ENCODE measurements at places on chromosomes 7 and 10.

DNA sequence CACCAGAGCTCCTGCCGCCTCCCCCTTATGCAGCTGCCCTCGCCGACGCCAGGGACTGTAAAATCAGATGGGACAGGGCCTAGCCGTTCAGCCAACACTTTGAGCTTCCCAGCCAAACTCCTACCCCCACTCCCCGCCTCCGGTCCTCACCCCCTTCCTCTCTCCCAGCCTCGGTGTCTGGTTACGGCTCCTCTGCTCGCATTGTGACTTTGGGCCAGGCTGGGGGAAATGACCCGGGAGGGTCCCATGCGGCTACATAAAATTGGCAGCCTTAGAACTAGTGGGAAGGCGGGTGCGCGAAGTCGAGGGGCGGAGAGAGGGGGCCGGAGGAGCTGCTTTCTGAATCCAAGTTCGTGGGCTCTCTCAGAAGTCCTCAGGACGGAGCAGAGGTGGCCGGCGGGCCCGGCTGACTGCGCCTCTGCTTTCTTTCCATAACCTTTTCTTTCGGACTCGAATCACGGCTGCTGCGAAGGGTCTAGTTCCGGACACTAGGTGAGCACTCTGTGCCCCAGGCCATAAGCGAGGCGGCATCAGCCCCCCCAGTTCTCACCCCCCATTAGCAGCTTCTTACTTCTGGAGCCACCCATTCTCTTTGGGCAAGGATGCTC, at the start of gene KAZALD1:
Gene KAZALD1 (plus strand): TSS at position 366 of the 608 bp plus-strand sequence. CDS start 604 bp downstream, outside the sequence.
- no peak for DNase-seq

DNA sequence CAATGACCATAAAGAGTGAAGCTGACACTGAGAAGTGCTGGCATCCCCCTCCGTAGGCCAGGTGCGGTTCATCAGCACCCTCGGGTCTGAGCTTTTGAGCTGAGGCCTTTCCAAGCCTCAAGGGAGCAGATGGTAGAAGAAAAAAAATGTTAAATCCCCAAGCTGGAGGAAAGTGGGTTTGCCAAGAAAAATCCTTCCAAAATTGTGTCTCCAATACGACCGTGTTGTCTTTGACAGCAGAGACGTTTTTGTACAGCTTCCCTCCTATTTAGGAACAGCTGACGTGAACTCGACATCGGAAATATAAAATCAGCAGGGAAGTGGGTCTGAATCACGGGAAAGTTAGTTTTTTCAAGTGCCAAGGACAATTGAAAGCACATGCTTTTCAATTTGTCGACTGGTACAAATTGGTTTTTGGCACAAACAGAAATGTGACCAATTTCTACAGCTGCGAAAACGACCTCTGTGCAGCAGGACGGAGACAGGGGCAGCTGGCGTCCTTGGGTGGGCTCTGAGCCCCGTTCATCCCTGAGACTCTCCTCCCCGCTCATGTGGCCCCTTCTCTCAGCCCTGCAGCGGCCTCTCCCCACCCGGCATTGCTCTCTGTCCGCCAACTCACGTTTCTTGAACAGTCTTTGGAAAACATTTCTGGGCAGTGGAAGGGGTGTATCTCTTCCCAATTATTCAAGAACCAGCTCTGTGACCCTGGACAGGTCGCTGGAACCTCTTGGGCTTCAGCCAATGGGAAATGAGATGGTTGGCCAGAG, 89.9 kb downstream of the PAXIP1 start:
- DNase-seq: no peak

DNA sequence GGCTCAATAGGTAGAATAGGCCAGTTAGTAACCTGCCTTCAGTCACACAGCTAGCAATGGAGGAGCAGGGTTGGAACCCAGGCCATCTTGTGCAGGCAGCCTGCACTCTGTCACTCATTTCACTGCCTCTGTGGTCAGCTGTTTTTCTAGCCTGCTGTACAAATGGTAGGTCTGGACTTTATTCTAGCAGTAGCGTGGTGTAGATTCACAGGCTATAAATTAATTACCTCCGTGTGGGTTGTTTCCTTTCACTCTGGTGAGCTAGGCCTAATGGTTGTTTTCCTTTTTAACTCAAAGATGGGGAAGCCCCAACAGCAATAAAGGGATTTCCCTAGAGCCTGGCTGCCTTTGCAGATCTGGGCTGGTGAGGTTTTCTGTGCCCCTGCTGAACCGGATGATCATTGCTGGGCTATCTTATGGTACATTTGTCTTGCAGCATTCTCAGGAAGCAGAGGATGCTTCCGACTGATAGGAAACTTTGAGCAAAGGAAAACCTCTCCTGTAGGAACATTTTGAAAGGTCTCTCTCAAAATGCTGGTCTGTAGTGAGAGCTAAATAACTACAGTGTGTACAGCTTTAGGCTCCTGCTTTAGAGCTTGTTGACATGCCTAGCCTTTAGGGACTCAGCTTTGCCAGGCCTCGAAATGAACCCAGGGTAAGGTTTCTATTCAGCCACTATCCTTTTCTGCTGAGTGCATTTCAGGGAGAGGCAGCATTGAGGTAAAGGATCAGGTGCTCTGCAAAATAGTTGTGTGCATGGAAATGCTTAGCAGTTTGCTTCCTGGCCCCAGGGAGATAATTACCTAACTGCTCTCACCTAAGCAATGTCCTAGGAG, 157.4 kb downstream of the ST7 start:
- no peak for DNase-seq

- DNase-seq: no peak
These were observed 50.8 kb upstream of the ECHDC3 start for GRCh38 chr10:11691319-11691755.

- no peak for DNase-seq
These were observed 1194.6 kb downstream of the SORCS1 start for GRCh38 chr10:105969884-105970377.

GRCh38 chr7:24819916-24820689, 62.8 kb upstream of the GSDME start:
- peak; percentile 72 for DNase-seq

DNA sequence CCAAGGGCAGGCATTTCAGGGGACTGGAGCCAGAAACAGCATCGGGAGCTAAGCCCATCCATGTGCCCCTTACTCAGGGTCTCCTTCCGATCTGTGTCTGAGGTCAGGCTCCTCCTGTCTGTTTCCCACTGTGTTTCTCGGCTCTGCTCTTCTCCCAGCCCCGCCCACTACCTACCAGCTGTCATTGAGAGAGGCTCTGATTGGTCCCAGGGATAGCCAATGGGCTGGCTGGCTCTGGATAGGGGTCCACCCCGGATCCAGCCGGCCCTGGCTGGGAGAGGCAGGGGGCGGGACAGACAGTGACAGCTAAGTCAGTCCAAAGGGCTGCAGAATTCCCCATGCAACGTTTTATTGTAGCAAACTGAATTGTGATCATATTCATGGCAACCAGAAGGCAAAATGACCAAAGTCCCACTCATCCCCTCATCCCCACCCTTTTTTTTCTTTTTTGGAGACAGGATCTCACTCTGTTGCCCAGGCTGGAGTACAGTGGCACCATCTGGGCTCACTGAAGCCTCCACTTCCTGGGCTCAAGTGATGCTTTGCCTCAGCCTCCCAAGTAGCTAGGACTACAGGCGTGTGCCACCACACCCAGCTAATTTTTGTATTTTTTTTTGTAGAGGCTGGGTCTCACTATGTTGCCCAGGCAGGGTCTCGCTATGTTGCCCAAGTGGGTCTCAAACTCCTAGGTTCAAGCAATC, 76.3 kb downstream of the CLIP2 start:
- peak; percentile 91 for DNase-seq

DNA sequence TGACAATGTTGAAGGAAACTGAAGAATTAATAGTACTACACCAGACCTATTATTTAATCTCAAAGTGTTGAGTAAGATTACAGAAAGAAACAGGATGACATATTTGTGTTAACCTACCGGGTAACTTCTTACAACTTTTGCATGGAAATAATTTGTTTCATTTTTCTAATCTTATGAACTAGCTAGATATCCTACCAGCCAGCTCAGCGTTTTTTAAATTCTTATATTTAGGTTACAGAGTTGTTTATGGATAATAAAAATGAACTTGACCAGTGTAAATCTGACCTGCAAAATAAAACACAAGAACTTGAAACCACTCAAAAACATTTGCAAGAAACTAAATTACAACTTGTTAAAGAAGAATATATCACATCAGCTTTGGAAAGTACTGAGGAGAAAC, 37.0 kb downstream of the KIF11 start:
- no peak for DNase-seq

- no peak for DNase-seq
These were observed 10.8 kb upstream of the FAM3C start for GRCh38 chr7:121406944-121407343.

- no peak for DNase-seq
These were observed 119.3 kb downstream of the CABCOCO1 start for GRCh38 chr10:61781969-61782403.

DNA sequence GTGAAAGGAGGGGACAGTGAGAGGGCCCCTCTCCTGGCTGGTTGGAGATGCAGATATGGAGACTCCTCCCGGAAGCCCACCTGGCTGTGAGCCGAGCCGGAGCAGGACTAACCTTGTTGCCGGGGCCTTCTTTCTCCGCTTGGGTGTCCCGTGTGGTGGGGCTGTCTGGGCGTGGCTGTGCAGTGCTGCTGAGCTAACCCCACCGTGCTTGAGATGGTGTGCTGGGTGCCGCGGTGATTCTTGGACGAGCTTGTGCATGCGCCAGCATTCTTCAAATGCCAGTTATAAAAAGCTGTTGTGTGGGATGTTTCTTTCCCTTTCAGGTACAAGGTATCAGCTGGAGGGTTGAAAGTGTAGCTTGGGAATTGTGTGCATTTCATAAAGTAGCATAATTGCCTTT, 48.8 kb downstream of the DAGLB start:
- no peak for DNase-seq

DNA sequence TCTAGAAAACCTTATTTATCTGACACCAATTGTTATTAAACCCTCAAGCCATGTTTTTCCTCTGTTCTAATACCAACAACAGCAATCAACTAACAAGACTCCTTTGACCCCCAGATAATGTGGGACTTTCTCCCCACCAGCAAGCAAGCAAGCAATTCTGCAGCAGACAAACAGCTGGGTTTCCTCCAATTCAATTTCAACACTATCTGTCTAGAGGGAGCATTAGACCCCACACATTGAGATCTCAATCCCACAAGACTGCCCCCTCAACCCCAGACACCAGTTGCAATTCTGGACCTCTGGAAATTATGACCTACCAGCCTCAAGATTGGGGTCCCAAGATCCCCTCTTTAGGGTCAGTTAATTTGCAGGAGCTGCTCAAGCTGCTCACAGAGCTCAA, 89.4 kb upstream of the TMEM26 start:
- no peak for DNase-seq

DNA sequence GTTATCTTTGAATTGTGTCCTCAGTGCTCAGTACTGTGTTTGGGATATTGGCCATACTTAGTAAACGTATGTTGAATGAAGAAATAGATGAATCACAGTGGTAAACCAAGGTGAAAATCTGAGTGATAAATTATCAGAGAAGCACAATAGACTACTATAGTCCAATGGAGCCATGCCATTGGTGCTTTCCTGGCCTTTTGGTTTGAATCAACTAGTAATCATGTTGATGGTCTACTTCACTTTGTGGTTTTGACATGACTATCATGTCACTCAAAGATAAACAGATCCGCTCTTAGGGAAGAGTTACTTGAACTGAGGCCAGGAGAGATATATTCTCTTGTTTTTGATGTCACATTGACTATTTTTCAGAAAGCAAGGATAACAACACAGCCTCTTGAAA, 86.1 kb upstream of the IGFBP3 start:
- DNase-seq: no peak

DNA sequence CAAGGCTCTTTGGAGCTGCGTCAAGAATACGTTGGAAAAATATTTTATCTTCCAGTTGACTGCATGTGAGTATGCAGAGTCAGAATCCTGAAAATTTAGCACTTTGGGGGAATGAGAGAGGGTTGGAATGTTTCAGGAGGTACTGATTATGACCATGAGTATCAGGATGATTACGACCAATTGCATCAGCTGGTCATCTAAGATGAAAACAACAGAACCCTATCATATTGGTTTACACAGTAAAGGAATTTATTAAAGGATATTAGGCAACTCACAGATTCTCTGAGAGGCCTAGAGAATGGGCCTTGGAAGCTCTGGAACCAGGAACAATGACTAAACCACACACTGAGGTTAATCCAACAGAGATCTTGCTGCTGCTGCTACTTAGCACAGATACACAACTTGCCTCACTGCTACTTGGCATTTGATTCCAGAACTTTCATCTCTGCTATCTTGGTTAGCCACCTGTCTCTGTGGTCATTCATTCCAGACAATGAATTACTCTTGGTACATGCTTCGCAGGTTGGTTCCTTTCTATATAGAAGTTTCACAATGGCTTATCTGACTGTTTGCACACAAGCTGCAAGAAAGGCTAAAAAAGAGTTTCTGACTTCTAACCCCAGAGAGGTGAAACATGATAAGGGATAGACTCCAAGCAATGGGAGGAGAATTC, 68.0 kb upstream of the CTTNBP2 start:
- no peak for DNase-seq

DNA sequence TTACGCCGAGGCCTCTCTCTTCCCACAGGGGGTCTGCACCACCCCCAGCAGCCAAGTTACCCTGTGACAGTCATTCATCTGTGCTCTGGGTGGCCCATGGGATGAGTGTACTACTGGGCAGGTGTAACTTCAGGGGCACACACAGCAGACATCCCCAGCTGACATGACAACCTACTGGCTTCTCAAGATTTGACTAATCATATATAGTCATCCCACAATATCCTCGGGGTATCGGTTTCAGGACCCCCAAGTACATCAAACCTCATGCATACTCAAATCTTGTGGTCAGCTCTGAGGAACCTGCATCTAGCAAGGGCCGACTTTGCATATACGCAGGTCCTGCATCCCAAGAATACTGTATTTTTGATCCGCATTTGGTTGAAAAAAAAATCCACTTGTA, 336.9 kb upstream of the C7orf33 start:
- no peak for DNase-seq

- DNase-seq: no peak
These were observed 100.1 kb upstream of the PTN start for GRCh38 chr7:137443616-137444015.

DNA sequence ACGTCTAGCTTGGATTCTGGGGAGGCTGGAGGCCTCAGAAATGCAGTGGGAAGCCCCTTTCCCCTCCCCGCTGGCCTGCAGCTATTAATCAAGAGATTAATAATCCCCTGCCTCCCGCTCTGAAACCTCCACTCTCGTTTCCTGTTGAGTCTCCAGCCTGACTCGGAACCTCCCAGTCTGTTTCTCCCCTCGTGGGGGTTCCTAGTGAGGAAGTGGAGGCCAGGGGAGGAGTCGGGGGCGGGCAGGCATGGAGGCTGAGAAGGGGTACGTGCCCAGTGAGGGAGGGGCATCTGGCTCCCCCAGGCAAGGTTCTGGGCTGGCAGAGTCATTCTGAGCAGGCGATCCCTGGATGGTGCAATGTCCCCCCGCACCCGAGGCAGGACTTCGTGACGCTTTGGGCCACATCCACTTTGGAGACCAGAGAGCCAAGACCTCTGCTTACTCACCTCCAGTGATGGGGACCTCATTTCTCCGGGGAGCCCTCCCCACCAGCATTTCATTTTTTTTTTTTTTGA, 73.6 kb downstream of the COL26A1 start:
- DNase-seq: no peak
